Activated T-helper 17 cell treated with anti-CD3 and anti-CD28 coated beads, Interleukin-2, amount 50 U/mL, for 72 hours (primary cell): ENCODE measurements at places on chromosomes 16 and 17.

DNA sequence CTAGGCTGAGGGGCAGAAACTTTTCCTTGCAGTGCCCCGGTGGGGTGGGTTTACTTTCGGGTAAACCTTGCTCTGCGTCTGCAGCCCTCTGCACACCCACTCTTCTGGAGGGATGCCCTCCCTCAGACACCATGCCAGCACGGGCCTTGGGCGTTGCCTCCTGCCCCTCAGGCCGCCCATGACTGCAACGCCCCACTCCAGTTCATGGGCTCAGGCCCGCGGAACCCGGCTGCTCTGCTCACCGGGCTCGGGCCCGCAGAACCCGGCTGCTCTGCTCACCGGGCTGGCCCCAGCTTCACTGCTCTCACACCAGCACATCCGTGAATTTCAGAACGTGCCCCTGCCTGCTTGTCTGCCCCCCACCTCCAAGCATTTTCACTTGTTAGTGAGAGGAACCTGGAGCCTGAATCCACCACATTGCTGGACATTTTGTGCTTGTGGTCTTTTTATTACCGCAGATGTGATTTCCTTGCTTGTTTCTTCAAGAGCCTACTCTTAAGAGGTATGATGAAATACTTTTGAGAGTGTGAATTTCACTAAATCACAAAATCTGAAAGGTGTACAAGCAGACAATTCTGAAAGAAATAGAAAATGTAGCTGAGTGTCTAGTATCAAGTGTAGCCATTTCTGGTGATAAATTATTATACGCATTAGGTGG, 130.9 kb downstream of the RPTOR start:
- ATAC-seq = no peak

DNA sequence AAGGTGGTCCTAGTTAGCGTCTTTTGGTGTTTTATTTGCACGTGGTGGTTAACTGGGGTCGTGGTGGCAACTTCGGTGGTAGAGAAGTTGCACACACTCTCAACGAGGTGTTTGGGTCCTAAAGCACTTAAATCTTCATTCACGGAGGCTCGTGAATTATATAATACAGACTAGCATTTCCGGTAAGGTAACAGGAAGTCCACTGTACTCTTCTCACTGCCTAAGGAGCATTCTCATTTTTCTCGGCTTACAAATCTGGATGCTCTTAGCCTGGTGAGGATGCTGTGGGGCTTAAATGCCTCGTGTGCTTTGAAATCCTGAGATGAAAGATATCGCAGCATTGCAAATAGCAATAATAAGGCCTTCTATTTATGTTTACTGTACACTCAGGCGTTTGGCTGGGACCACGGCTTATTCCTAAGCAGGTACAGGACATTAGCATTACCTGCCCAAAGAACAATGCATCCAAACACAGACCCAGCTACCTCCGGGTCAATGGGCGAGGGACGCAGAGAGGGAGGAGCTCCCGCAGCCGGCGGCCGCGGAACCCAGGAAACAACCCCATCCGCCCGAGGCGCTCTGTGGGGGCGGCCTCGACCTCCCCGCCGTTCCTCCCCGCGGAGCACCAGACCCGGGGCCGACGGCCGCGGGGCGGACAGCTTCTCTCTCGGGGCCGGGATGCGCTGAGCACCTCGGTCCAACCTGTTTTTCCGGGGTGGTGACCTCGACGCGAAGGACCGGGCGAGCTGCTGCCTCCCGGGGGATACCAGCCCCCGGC, 856 bp downstream of the DNAJA2 start:
- peak; percentile 55 for ATAC-seq

DNA sequence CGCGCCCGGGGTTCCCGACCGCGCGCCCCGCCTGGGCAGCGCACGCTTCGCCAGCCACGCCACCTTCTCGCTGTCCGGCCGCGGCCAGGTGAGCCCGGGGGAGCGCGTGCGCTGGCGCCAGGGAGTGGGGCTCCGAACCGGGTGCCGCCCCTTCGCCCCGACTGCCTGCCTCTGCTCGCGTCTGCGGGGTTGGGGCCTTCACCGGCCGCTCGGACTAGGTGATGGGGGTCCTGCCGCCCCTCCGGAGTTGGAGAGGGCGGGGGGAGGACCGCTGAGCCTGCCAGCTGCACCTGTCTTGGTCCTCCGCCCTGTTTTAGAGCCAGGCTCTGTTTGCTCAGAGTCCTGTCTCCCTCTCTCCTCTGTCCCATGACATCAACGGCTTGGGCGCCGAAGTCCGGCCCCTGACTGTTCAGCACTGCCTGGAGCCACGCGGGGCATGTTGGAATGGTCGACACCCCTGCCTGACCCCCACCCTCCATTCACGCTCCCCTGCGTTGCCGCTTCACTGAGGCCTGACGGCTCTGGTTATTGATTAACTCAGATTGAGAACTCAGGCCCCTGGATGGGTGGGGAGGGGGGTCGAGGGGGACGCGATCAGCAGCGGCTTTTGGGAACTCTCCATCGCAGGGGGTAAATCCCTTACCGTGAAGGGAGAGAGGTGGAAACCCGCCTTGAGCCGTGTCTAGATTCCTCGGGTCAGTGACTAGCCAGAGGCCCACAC, 748 bp downstream of the SMTNL2 start:
- no peak for ATAC-seq

DNA sequence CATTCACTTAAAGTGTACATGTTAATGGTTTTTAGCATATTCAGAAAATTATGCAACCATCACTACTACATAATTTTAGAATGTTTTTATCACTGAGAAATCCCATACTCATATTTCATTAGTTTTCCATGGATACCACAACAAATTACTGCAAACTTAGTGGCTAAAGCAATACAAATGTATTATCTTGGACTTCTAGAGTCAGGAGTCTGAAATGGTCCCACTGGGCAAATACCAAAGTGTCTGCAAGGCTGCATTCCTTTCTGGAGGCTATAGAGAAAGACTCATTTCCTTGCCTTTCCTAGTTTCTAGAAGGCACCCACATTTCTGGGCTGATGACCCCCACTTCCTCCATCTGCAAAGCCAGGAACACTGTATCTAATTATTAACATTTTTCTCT, 16.9 kb upstream of the GNAO1 start:
- ATAC-seq = no peak

DNA sequence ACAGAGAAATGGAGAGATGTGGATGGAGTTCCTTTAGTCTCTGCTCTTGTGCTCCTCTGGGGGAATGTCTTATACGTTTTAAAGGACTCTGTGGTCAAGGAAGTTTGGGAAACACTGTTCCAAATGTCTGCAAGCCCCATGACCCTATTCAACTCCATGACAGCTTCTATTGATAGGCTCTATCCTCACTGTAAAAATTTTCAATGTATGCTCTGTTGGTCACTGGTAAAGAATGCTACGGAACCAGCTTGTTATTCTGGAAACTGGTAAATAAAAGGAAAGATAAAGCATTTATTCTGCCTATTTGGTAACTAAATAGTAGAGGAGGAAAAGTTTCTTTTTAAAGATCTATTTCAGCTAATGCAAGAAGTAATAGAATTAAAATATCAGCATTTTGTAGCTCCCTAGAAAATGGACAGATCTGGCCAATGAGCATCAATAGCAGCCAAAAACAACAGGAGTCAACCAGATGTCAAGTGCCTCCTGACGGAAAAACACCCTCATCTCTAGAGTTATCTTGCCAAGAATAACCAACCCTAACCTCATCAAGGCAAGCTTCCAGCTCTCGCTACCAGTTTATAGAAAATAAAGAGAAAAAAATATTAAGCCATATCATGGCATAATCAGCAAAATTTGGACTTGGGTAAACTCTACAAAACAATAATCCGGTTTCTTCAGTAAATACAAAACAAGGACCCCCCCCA, 16.1 kb downstream of the GDE1 start:
- no peak for ATAC-seq

GRCh38 chr16:1530883-1531637, 2.4 kb upstream of the TMEM204 start:
- ATAC-seq = no peak

GRCh38 chr17:74873874-74874614, 1.2 kb upstream of the FDXR start:
- ATAC-seq = no peak

GRCh38 chr17:12078791-12079190, 58.1 kb downstream of the MAP2K4 start:
- ATAC-seq = no peak

DNA sequence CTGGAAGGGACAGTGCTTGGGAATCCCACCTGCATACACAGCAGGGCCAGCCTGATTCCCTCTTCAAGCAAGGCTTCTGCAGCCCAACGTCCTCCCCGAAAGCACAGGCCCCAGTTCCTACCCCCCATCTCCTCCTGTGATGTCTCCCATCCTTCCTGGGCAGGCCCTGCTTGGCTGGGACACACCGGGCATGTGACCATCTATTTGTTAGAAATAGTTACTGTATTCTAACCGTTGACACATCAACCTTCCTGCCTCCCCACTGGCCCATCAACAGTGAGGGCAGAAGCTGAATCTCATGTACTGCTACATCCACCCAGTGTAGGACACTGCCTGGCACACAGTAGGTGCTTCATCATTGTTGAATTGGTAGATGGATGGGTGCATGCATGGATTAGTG, 10.7 kb downstream of the PRR29 start:
- no peak for ATAC-seq

DNA sequence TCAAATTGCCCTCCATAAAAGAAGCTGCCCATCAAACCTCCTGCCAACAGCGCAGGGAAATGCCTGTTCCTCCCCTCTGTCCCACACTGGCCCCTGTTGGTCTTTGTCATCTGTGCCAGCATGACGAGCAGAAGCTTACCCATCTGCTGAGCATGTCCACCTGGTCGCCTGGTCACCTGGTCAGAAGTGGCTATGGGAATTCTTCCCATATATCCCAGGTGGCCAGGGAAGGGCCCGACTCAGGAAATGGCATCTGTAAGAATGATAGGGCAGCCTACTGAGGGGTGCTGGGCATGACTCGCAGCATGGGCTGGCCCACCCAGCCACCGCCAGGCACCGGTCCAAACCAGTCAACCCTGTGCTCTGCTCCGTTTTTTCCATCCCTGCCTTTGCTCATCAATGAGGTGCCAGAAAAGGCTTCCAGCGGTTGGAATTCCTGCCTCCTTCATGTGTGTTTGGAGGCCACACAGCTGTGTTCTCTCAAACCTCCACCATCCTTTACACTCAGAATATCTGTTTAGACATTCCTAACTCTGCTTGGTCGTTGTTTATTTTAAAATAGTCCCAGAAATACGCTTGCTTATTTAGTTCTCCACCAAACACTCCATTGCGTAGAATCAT, 145.2 kb downstream of the CLEC16A start:
- ATAC-seq = no peak

DNA sequence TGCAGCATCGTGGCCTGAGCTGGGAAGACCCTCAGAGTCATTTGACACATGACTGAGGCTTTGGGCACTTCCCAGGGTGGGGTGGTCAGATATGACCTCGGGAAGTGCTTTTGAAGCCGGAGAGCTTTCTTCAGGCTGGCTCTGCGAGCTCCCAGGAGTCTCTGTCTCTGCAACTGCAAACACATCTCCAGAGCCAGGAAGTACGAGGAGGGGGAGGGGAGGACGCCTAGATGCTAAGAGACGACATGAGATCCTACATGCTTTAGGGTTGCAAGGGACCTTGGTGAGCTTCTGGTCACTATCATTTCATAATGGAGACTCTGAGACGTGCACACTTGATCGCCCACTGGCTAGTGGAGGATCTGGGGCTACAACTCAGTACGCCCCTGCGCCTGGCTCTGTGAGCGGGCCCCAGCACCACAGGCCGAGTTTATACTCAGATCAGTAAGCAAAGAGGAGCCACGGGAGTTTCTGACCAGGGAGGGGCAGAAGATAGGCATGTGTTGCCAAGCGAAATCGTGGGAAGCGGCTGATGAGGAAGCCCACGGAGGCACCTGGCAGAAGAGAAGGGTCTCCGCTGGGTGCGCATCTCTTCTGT, 527 bp upstream of the MGAT5B start:
- ATAC-seq = no peak

GRCh38 chr17:61862105-61862574, 1.2 kb downstream of the BRIP1 start:
- no peak for ATAC-seq

DNA sequence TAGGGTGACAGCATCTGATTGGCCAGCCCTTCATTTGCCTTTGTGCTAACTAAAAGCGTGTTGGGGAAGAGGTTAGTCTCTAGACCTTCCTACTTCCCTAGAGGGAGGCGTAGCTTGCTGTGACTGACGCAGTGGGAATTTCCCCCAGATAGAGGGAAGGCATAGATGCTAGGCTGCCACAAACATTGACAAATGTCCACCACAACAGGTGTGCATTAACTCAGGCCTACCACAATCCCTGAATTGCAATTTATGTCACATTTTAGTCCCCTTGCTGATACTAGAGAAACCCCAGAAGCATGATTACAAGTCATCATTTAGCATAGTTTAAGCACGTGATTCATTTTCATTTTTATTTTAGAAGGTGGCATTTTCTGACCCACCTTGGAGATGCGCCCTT, 76.3 kb upstream of the WSB1 start:
- peak; percentile 42 for ATAC-seq

- ATAC-seq = peak; percentile 96
Observed at GRCh38 chr16:85055493-85056210, 28.1 kb downstream of the KIAA0513 start.

DNA sequence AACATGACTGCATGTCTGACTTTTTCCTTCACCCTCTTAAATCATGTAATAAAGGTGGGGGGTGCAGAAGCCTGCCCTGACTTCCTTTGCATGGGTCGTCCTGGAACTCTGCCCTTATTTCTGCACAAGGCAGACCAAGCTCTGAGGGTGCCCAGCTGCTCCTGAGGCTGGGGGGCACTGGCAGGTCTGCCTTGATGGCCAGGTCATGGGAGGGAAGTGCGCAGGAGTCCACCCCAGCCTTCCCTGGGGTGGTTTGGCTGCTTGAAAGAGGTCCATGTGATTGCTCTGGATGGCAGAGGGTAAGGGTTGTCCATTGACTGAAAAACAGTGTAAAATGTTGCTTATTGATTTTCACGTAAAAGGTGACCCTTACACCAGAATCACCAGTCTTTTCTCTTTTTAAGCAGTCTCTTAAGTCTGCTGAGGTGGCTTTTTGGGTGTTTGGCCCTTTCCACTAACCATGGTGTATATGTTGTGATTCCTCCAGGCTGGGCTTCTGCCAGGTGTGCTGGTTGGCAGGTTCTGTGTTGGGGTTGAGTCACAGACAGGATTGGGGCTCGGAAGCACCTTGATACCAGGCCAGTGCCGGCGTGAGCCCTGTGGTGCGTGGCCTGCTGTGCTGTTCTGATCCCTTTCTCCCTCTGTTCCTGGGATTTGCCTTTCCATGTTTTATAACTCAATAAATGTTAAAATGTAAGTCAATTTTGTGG, 19.4 kb downstream of the DHX38 start:
- no peak for ATAC-seq

- ATAC-seq = peak; percentile 76
Observed at GRCh38 chr16:2163211-2163881, 7.8 kb downstream of the TRAF7 start.

GRCh38 chr16:3781421-3781820, 64.1 kb upstream of the TRAP1 start:
- ATAC-seq = peak; percentile 77

DNA sequence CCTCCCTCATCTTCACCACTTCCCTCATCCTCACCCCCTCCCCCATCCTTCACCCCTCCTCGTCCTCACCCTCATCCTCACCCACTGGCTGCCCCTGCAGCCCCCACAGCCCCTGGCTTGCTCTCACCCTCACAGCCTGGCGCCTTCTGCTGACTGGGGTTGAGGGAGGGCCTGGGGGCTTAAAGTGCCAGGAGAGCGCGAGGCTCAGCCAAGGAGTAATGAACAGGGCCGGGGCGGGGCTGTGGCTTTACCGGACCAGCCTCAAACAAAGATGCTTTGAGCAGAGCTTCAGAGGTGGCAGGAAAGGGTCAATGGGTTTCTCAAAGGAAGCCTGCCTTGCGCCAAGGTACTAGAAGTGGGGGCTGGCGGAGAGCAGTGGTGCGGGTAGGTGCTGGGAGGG, at the start of gene PRSS33:
Gene PRSS33, minus strand, starts transcription at position 155 of the 400 bp plus-strand sequence. CDS start 1,013 bp downstream, outside the sequence.
- no peak for ATAC-seq
